ENCODE measurements at places on chromosomes 11 and 22.
A peak's percentile ranks its signal among the peaks of the same experiment; 100 is the strongest.

DNA sequence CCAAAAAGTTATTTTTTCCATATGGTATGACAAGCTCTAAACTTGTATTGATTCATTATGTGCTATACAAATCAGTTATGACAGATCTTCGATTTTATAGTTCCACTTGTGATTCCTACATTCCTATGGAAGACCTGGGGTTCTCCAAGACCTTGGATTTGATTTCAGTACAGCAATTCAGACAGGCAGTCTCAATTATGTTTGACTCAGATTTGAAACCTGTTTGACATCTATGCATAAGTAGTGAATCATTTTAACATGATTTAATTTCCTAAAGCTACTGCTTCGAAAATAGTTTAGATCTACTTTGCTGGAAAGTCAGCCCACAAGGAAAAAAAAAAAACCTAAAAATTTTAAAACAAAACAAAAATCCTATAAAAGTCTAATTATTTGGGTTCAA, 820.4 kb downstream of the LUZP2 start:
- no peak for DNase-seq

DNA sequence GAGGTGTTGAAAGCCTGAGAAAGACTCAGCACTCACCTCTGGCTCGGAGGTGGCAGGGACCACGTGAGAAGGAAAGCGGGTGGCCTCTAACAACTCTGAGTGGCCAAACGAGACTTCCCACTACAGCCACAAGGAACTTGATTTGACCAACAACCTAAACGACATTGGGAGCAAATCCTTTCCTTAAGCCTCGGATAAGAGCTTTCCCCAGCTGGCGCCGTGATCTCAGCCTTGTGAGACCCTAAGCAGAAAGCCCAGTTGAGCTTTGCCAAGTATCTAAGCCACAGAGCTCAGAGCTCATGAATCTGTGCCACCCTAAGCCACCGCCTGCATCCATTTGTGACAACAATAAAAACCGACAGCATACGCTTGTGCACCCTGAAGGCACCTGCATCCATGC, 636.0 kb downstream of the TBC1D22A start:
- DNase-seq = no peak

DNA sequence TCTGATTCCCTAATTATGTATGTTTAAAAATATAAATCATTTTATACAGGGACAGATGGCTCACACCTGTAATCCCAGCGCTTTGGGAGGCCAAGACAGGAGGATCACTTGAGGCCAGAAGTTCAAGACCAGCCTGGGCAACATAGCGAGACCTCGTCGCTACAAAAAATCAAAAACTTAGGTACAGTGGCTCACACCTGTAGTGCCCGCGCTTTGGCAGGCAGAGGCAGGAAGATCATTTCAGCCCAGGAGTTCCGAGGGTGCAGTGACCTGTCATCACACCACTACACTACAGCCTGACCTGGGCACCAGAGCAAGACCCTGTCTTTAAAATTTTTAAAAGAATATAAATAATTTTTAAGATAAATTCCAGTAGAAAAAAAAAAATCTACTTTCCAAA, 11.5 kb downstream of the RRAS2 start:
- no peak for DNase-seq

DNA sequence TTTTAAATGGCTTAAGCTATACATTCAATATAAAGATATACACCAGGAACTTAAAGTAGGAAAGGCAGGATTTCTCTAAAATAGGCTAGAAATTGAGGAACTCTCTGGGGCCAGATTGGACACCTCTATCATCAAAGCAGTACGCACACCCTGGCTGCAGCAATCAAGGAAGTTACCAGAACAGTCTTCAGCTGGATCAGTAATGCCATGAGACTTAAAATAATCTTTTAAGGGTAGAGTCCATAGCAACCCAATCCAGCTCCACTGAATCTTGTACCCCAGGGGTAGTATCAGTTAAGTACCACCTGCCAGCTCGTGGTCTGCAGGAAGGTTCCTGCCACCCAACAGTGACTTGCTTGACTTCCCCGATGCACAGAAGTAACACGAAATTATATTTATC, 3.0 kb downstream of the RDX start:
- no peak for DNase-seq

GRCh38 chr22:29716814-29717545, 2.8 kb upstream of the CABP7 start:
- DNase-seq = peak; percentile 40

DNA sequence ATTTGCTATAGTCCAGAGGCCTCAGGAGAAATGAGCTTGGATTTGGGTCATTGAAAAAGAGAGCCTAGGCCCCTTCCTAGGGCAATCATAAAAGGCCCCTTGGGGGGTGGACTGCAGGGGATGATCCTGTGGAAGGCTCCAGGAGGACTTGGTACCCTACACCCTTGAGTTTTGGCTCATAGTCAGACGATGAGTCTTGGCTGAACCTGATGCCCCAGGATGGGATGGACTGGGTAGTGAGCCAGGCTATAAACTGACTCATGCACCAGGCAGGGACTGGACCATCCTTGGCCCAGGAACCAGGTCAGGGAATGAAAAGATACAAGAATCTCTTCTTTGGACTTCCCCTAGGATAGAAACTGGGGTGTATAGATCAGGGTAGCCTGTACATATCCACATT, 54.2 kb downstream of the NAV2 start:
- DNase-seq = no peak

- no peak for DNase-seq
Observed at GRCh38 chr22:45843031-45843430, 133.9 kb downstream of the WNT7B start.

DNA sequence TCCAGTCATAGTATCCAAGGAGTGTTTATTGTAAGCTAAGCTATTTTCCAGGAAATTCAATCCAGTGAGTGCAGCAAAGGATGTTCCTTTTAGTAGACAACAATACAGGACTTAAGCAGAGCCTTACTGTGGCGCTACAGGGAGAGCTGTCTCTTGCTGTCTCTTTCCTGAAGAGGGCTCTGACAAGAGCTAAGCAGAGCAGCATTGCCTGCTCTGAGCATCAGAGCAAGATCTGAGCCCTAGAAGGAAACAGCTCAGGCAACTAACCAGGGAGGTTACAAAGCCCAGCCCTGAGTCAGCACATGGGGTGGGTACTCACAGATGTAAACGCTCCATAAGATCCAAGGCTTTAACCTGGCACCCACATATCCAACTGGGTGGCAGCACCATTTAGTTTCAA, 8.0 kb downstream of the LAYN start:
- no peak for DNase-seq

- DNase-seq = no peak
Observed at GRCh38 chr11:113189909-113190667, 124.3 kb upstream of the TTC12 start.

DNA sequence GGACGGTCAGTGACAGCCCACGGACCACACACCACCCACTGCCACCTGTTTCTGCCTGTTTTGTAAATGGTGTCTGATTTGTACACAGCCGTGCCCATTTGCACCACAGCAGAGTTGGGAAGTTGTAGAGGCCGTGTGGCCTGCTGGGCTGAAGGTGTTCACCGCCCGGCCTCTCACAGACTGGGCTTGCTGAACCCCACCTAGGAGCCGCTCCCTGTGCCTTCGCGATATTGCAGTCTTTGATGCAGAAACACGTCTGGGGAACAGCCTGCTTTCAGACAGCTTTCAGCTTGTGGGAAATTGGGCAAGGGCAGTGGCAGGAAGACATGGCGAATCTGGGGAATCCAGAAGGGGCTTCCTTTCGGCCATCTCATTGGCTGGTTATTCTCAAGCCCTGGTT, 9.8 kb upstream of the GRAMD4 start:
- no peak for DNase-seq

- DNase-seq = no peak
Observed at GRCh38 chr11:79189601-79190000, 251.2 kb downstream of the TENM4 start.

- no peak for DNase-seq
Observed at GRCh38 chr11:117989351-117990102, 3.3 kb downstream of the IL10RA start.

- DNase-seq = no peak
Observed at GRCh38 chr11:70378506-70379134, 19.7 kb upstream of the CTTN start.

DNA sequence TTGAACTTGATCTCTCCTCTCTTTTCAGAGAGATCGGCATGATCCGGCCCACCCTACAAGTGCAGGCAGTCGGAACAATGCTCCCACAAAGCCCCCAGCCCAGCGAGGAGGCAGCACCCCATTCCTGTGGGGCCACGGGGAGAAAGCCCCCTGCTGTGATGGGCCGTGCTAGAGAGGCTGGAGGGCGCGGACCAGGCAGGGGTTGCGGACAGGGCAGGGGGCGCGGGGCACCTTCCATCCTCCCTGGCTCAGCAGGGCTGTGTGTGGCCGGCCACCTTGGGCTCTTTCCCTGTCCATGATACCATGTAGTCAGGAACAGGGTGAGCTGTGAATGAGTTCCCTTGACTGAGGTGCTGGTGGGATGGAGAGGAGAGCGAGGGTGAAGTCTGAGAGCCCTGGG, 379.8 kb downstream of the BRD1 start:
- DNase-seq = no peak

- no peak for DNase-seq
Observed at GRCh38 chr11:65726660-65727059, 6.1 kb upstream of the RNASEH2C start.

DNA sequence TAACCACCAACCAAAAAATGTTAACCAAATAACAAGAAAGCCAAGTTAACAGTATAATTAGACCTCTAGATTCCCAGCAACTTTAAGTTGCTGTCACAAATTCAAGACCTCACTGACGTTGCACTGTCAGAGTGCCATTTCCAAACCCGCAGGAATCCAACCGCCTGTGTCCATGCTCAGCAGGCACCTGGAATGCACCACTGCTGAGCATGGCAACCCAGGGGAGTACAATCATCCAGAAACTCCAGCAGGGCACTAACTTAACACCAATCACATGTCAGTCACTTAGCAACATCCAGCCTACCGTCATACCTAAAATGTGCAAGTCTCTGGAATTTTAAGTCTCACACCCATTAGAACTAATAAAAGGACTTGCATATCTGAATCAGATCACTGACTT, 48.8 kb downstream of the SMCO4 start:
- no peak for DNase-seq

- DNase-seq = no peak
Observed at GRCh38 chr22:44146088-44146861, 34.5 kb upstream of the PARVG start.

- DNase-seq = no peak
Observed at GRCh38 chr22:50505776-50506610, 1.5 kb downstream of the LMF2 start.

DNA sequence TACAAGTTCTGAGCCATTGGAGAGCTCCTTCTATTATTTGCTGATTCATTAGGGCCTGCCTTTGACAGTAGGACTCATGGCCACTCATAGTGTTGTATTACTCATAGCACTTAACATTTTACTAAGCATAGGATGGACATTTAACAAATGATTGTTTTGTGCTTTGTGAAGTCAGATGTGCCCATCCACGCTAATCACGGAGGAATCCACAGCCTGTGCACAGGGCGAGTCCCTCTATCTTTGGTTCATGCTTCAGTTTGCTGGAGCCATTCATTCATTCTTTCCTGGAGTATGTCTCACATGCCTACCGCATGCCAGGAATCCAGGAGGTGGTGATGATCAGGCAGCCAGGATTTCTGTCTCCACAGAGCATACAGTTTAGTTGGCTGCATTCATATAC, 254.1 kb downstream of the NTM start:
- DNase-seq = no peak

- DNase-seq = no peak
Observed at GRCh38 chr22:40310081-40310767, 36.1 kb upstream of the ADSL start.

DNA sequence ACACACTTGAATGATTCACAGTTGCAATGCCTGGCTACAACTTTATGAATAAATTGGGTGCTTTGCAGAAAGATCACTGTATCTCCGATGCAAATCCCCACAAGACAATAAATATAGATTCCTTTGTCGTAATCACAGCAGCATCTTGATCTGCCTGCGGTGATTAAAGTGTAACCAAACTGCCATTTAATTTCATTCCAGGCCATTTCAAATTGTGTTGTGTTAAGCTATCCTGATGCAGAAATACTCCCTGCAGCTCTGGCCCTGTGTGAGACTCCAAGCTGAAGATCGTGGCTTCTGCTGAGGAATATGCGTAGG, 40.8 kb upstream of the B3GAT1 start:
- DNase-seq = no peak

DNA sequence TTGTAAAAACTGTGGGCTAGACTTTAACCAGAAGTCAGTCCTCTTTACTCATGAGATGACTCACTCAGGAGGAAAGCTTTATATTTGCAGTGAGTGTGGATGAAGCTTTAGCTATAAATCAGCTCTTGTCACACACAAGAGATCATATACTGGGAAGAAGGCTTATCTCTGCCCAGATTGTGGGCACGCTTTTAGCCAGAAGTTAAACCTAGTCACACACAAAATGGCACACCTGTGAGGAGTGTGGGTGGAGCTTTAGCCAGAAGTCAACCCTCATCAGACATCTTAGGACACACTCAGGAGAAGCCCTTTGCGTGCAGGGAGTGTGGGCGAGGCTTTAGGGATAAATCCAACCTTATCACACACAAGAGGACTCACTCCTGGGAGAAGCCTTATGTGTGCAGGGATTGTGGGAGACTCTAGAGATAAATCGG, 706.9 kb upstream of the LUZP2 start:
- DNase-seq = no peak

- no peak for DNase-seq
Observed at GRCh38 chr11:120834686-120835210, 189.2 kb upstream of the TBCEL start.

DNA sequence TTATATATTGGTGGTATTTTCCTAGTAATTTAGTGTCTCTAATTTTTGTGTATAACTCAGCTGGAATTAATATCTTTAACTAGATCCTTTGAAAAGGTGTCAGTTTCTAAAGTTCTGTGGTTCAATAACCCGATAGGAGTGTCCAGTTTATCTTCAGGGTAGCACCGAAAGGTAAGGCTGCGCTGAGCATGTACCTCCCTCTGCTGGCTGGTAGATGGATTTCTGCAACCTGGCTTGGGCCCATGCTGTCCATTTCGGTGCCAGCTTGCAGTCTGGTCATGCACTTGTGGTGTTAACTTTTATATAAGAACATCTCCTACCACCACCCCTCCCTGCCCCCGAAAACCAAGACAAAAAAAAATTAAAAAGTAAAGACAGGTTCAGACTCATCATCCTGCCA, 24.7 kb downstream of the EXT2 start:
- DNase-seq = no peak

GRCh38 chr22:30864441-30865420, 103.8 kb downstream of the MORC2 start:
- DNase-seq = no peak

DNA sequence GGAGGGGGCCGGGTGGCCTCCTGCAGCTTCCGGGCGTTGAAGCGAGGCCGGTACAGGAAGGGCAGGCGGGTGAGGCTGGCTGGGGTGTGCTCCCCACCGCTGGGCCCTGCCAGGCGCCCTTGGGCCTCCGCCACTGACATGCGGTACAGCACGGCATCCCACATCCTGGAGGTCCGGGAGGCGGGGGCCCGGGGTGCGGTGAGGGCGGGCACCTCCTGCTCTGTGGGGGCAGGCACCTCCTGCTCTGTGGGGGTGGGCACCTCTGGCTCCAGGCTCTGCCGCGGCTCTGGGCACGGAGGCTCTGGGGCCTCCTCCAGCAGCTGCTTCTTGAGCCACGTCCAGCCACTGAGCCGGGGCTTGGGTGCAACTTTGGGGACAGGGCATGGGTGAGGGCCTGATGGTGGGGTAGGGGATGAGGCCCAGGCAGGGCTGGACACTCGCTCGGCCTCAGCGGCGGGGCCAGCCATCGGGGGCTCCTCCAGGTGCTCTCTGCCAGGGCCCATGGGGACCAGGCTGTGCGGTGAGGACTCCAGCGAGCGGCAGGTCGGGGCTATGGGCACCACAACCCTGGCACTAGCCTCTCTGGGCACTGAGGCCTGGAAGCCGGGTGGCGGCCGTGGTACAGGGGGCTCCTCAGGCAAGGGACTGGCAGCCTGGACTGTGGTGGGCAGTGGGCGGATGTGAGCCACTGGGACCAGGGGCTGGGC, 2.3 kb downstream of the PRR33 start:
- DNase-seq = no peak

All from breast epithelium (tissue), 4 donors.